Nephron progenitor cell (in vitro differentiated cells): ENCODE measurements at places on chromosomes 7 and 10.

DNA sequence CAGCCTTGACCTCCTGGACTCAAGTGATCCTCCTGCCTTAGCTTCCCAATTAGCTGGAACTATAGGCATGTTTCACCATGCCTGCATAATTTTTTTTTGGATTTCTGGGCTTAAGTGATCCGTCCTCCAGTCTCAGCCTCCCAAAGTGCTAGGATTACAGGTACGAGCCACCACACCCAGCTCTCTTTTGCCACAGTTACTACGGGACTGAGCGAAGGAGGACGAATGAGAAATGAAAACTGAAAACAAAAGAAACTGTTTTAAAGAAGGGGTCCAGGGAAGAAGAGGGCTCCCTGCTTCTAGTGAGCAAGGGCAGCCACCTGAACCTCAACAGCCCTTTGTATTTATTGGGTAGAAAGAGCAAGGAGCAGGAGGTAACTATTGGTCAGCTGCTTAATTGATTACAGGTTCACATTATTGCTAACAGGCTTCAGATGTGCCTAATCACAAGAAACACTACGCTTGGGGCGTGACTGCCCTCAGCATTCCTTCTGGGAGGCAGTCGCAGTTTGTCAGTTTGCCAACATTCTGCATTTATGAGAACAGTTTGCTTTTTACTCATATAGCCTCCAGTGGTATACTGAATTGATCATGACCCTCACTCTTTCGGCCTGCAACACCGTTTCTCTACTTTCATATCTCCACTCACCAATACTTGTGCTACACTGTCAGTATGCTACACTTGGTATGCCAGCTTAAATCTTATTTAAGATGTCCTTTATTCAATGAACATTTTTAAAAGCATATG, 676.8 kb downstream of the DNAJB9 start:
- DNase-seq, result no peak

DNA sequence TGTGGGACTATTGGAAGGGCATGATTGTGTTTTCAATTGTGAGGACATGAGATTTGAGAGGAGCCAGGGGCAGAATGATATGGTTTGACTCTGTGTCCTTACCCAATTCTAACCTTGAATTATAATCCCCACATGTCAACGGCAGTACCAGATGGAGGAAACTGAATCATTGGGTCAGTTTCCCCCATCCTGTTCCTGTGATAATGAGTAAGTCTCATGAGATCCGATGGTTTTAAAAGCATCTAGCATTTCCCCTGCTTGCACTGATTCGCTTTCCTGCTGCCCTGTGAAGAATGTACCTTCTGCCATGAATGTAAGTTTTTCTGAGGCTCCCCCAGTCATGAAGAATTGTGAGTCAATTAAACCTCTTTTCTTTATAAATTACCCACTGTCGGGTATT, 1367.1 kb downstream of the XPNPEP1 start:
- DNase-seq, result no peak

GRCh38 chr7:4895766-4896165, 12.2 kb upstream of the RADIL start:
- DNase-seq, result no peak

- DNase-seq, result no peak
Observed at GRCh38 chr7:35714862-35715261, 19.9 kb upstream of the HERPUD2 start.

- DNase-seq, result no peak
Observed at GRCh38 chr7:12713625-12714378, 26.4 kb downstream of the ARL4A start.

DNA sequence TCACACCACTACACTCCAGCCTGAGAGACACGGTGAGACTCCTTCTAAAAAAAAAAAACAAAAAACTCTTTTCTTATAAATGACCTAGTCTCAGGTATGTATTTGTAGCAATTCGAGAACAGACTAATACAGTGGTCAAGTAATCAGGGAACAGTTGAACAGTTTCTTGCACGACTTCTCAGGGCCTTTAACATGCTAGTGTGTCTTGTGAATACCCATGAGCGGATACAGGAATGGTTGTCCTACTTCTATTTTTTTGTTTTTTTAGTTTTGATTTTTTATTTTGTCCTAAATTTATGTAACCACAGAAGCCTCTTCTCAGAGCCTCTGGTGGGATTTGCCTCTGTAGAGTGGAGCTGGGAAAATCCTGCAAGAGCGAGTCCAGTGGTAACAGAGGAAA, 71.0 kb upstream of the NANOS1 start:
- no peak for DNase-seq

GRCh38 chr10:119238577-119238976, 31.2 kb downstream of the GRK5 start:
- DNase-seq, result peak; percentile 19

DNA sequence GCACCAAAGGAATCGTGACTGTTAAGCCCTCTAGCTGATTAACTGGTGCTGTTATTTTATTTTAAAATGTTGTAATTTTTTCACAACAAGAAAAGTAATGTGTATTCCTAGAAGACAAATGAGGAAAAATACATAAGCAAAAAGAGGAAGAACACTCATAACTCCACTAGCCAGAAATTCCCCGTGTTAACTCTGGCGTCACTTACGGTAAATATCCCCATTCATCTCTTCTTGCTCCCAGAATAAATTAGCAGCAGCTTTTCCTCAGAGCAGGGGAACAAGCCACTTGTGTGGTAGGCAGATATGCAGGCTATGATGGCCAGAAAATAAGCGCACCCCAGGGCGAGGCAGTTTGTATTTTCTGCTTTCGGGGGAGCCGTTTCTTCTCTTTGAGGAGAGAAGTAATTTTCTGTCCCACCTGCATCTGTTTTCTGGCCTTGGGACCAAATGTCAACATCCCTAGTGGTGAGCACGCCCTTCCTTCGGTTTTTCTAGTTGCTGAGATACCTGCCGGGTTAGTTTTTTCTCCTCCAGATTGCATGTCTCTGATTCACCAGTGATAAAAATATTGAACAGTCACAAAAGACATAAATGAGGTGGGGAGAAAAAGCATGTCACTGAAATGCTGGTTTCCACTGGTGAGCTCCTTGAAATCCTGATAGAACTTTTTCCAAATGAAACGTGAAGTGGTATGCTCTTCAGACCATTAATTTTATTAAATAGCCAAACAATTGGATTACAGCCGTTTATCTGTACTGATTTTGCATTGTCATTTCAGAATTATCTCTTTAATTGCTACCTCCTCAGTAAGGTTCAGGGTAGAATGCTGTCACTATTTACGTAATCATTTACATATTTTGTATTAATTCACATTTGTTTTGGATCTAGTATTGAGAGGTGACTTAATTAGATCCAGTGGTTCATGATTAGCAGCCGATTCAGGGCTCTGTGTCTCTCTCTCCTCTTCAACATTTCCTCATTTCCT, 268.1 kb downstream of the CAMK1D start:
- no peak for DNase-seq

GRCh38 chr7:128961030-128961659, 23.4 kb downstream of the IRF5 start:
- DNase-seq, result no peak

- DNase-seq, result no peak
Observed at GRCh38 chr7:2409745-2410414, 6.5 kb downstream of the CHST12 start.

GRCh38 chr10:80805343-80806020, 267.8 kb downstream of the SH2D4B start:
- DNase-seq, result no peak

- no peak for DNase-seq
Observed at GRCh38 chr7:12896316-12896715, 208.9 kb downstream of the ARL4A start.

DNA sequence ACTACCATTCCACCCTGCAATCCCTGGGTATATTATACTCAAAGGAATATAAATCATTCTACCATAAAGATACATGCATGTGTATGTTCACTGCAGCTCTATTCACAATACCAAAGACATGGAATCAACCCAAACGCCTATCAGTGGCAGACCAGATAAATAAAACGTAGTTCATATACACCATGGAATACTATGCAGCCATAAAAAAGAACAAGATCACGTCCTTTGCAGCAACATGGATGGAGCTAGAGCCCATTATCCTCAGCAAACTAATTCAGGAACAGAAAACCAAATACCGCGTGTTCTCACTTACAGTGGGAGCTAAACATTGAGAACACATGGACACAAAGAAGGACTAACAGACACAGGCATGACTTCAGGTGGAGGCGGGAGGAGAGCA, 138.3 kb downstream of the DYNC2I1 start:
- DNase-seq, result no peak

GRCh38 chr10:70578371-70578947, 24.1 kb downstream of the PRF1 start:
- no peak for DNase-seq

- no peak for DNase-seq
Observed at GRCh38 chr7:148589640-148590039, 926 bp upstream of the C7orf33 start.

DNA sequence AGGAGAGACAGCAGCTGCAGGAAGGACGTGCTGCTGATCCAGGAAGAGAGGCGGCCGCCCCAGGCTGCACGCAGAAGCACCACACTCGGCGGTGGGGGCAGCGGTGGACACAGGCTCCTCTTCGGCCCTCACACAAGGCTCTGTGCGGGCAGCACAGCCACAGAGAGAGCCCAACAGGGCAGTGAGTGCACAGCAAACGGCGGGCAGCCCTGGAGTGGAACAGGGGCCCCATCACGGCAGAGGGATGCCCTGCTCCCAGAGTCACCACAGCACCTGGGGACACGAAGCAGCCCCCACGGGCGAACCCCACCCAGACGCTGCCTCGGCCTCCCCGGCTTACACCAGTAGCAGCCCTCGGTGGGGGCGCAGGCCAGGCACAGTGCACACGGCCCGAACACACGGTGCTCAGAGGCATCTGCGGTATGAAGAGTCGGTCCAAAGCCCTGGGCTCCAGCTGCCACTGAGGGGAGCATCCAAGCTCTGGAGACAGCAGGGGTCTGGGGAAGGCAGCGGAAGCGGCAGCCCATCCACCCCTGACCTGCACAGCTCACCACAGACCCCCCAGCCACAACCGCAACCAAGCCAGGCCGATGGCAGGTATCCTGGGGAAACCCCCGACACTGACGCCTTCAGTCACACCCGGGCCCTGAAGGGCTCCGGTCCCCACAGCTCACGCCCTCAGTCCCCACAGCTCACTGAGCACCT, 16.8 kb downstream of the NUDT1 start:
- DNase-seq, result no peak

DNA sequence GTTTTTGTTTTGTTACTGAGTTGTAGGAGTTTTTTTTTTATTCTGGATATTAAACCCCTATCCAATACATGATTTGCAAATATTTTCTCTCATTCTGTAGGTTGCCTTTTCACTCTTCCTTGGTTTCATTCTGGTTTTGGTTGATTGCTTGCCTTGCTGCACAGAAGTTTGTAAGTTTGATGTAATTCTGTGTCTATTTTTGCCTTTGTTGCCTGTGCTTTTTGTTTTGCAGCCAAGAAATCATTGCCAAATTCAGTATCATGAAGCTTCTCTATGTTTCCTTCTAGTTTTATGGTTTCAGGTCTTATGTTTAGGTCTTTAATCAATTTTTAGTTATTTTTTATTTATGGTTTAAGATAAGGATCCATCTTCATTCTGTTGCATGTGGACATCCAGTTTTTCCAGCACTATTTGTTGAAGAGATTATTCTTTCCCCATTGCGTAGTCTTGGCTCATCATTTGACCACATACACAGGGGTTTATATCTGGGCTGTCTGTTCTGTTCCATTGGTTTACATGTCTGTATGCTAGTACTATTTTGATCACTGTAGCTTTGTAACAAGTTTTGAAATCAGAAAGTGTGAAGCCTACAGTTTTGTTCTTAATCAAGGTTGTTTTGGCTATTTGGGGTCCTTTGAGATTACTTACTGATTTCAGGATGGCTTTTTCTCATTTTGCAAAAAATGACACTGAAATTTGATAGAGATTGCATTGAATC, 26.4 kb downstream of the BMPR1A start:
- no peak for DNase-seq

- no peak for DNase-seq
Observed at GRCh38 chr7:2143981-2144595, 88.7 kb downstream of the MAD1L1 start.

GRCh38 chr7:16874066-16874465, 7.7 kb downstream of the AGR3 start:
- no peak for DNase-seq

DNA sequence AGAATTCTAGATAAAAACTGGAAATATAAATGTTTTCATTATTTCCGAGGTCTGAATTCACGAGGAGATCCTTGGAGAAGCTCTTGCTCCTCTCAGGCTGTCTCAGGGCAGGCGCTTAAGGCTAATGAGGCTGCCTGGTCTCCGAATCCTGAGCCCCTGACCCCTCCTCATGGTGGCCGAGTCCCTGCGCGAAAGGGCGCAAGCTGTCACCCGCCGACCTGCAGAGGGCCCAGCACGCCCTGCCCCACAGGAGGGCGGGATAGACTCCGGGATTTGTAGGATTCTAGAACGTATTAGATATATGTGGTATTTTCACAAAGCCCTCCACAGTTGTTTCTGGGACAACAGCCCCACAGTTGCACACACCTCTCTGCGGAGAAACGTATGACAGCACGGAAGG, 284.1 kb downstream of the ABCA13 start:
- DNase-seq, result no peak
